ENCODE measurements at places on chromosomes 12 and 14. TPM values are rescaled to one million over a fixed set of nuclear protein-coding genes. Genes with fewer than 3 reads are reported as not detected.

Gene FOXN4
- total RNA-seq: 0.03 TPM

Gene MUCL1
- total RNA-seq: not detected

Gene MSI1
- total RNA-seq: 1.3 TPM

Gene TMPRSS12
- total RNA-seq: not detected

Gene SLC10A1
- not detected for total RNA-seq

Gene SCNN1A
- 25.5 TPM for total RNA-seq

Gene HCFC2
- total RNA-seq: 5.8 TPM

Gene EXOC3L4
- 1.7 TPM for total RNA-seq

Gene ACSS3
- not detected for total RNA-seq

Gene PLD4
- total RNA-seq: 0.05 TPM

Gene INHBC
- not detected for total RNA-seq

Gene LTB4R2
- 3.5 TPM for total RNA-seq

Gene APPL2
- 24.1 TPM for total RNA-seq

Gene OTX2
- not detected for total RNA-seq

Gene PPFIA2
- total RNA-seq: not detected

Gene KRT73
- total RNA-seq: not detected

Gene SERPINA5
- 0.28 TPM for total RNA-seq

Gene MYF5
- total RNA-seq: not detected

Gene SLCO1B1
- 0.63 TPM for total RNA-seq

Gene CPNE8
- total RNA-seq: 10.1 TPM

Gene GMFB
- total RNA-seq: 60.8 TPM

Gene KRT75
- total RNA-seq: 0.08 TPM

Gene WNT5B
- 3.0 TPM for total RNA-seq

Gene SLC5A8
- total RNA-seq: not detected

Gene RERGL
- not detected for total RNA-seq

Gene NTS
- 56.8 TPM for total RNA-seq

Gene SAMD4A
- total RNA-seq: 12.0 TPM

Gene DCTN2
- 190 TPM for total RNA-seq

Gene ZDHHC22
- 0.23 TPM for total RNA-seq

Gene ANKRD13A
- total RNA-seq: 16.2 TPM

Gene BHLHE41
- total RNA-seq: 0.69 TPM

Gene NRL
- total RNA-seq: 0.59 TPM

Gene LMO3
- not detected for total RNA-seq

Gene PRH2
- total RNA-seq: not detected

Gene CCDC197
- not detected for total RNA-seq

Gene P2RX7
- not detected for total RNA-seq

Gene GYS2
- not detected for total RNA-seq

Gene RND1
- total RNA-seq: 5.1 TPM

All from A549 treated with Hydrocortisone at 1 μM for 4 hours (cell line).